ENCODE measurements at places on chromosomes 7 and 10. TPM values are rescaled to one million over a fixed set of nuclear protein-coding genes. Genes with fewer than 3 reads are reported as not detected.

Gene LMBR1
- 62.9 TPM for total RNA-seq

Gene CPN1
- total RNA-seq = 0.15 TPM

Gene RTKN2
- 22.1 TPM for total RNA-seq

Gene PPP1R17
- 2.5 TPM for total RNA-seq

Gene ITGB8
- total RNA-seq = 3.6 TPM

Gene HOXA5
- not detected for total RNA-seq

Gene NME8
- 0.22 TPM for total RNA-seq

Gene IGF2BP3
- total RNA-seq = 190 TPM

Gene DENND2A
- total RNA-seq = 11.4 TPM

Gene VWA2
- 2.6 TPM for total RNA-seq

Gene CALML3
- total RNA-seq = not detected

DNA sequence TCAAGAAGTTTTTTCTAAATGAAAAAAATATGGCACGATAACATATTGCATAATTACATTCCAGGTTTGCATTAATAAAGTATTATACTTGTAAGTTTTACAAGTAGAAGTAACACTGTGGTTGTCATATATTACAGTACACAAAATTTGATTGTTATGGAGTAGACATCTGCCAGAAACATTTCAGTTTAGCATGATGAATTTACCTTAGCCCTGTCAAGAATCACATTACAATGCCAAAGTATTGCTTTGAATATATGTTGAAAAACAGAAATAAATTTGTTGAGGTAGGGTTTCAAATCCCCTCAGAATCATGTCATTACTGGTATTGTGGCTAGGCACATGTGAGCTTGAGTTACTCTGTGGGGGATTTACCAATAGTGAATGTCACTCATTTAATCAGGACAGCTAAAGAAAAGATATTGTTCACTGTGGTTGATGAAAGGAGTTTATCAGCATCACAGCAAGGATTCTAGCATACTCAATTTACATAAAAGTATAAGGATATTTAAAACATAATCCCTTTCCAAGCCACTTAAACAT, 112.1 kb downstream of the MDFIC start:
- H3K4me1 ChIP-seq = no peaks in the 10 kb centered on the region
- DNase-seq = no peak
- no peak overlapping the region for H3K4me3 ChIP-seq
- H3K27me3 ChIP-seq = no peaks in the 10 kb centered on the region

DNA sequence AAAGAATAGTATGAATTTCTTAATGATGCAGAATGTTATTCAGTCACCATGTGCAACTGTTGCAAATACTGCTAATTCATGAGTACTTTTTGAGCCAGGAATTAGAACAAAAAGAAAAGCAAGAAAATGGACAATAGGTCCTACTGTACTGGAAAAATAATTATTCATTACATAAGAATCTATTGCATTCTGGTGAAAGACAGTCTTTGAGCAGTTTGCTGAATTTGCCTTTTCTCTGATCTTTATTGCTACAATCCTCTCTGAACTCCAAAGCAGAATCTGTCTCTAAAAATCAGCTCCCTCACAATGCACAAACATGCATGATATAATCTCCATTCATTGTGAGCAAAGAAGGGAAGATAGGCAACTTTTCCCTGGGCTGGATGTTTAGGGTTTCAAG, 12.8 kb downstream of the IFIT2 start:
- DNase-seq = no peak
- H3K27me3 ChIP-seq = no peaks in the 10 kb centered on the region
- H3K27ac ChIP-seq = no peak overlapping the region
- H3K4me3 ChIP-seq = no peak overlapping the region
- no peaks in the 10 kb centered on the region for H3K4me1 ChIP-seq

DNA sequence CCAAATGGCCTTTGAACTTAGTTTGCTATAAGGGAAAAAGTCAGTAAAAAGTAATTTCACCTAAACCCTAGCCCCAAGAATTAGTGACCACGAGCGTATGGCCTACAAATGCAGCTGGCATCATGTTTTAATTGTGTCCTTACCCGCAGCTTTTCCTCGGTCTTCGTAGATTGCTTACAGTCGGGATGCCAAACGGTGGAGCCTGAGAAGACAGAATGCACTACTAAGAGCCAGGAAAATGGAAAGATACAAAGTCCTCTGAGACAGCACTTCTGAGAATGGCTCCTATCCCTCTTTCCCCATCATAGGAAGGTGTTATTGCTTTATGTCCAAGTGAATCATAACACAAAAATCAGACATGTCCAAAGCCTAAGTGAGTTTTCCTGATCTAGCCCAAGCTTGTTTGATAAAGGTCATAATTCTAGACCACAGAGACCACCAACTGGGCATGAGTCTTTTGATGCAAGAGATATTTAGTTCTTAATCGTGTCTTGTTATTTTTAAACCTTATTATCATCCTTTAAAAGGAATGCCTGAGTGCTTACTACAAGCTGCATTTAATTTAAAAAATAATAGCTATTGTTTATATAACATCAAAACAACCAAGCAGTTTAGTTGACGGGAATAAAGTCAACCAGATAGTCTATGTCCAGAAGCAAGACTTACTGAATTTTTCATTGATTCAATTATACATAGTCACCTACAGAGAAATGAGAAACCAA, 83.7 kb upstream of the AFAP1L2 start:
- H3K4me3 ChIP-seq = no peak overlapping the region
- no peaks in the 10 kb centered on the region for H3K27me3 ChIP-seq
- H3K27ac ChIP-seq = no peak overlapping the region
- peaks cover 7% of the 10 kb centered on the region for H3K36me3 ChIP-seq

DNA sequence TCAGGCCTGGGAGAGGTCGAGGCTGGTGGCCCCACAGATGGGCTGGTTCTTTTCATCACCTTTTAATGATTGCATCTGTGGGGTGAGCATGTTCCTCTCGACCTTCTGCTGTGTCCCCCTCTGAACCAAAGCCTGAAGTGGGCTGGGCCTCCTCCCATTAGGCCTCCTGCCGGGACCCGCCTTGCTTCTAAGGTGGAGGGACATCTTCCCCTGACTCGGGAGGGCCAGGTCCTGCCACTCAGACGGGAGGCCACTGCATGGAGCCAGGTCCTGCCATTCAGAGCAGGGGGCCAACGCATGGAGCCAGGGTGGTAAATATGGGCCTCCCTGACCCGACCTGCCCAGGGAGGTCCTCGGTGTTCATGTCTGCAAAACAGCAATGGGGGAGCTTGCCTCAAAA, 188.4 kb downstream of the EBF3 start:
- H3K36me3 ChIP-seq = no peaks in the 10 kb centered on the region
- no peak overlapping the region for H3K4me3 ChIP-seq

DNA sequence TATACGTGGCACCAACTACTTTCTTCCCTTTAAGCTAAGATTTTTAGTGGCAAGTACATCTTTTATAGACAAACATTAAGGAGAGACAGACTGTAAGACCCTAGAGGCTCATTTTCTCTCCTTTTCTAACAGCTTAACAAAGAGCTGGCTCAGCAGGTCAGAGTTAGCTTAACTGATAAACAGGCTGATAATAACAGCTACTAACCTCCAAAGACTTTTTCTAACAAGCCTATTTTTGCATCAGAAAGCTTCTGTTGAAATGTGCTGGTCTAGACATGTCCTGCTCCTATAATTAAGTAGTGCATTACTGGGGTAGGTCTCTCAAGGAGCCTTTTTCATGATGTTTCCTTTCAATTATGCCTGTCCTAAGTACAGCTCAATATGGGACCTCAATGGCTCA, 238.2 kb upstream of the FAM3C start:
- peaks cover 3% of the 10 kb centered on the region for H3K4me1 ChIP-seq
- no peak overlapping the region for H3K27ac ChIP-seq
- no peaks in the 10 kb centered on the region for H3K27me3 ChIP-seq
- H3K36me3 ChIP-seq = no peaks in the 10 kb centered on the region
- H3K4me3 ChIP-seq = no peak overlapping the region

DNA sequence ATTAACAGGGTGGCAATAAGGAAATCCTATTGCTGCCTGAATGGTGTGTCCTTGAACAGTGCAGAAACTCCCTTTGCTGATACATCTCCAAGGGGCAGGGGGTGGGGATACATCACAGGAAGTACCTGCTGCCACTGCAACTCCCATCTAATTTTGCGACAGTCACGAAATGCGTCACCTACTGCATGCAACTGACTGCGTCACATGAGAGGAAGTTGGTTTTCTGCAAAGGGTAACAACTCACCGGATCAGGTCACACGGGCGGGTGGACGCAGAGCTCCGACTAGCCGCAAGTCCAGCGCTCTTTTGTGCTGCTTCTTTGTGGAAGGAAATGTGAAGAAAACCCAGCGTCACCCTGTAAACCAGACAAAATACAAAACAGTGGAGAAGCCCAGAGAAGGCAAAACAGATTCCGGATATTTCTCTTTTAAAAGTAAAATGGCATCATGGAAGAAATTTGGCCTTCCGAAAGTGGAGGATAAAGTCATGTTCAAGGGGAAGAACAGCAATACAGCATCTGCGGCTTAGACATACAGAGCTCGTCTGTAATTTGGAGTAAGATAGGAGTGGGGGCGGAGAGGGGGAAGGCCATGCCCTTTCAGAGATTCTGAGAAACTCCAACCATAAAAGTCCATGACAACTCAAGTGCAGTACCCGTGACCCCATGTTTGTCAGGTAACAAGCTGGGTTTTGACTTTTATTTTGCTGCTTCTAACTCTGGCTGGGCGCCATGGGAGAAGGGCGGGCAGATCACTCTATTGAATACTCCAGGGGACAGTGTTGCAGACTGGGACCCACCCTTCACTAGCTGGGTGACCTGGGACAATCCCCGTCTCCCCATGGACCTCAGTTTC, 32.3 kb upstream of the PLEKHS1 start:
- H3K27me3 ChIP-seq = no peaks in the 10 kb centered on the region
- DNase-seq = no peak
- no peaks in the 10 kb centered on the region for H3K4me1 ChIP-seq
- no peaks in the 10 kb centered on the region for H3K36me3 ChIP-seq
- no peak overlapping the region for H3K27ac ChIP-seq

GRCh38 chr7:155296788-155297516, 726 bp upstream of the INSIG1 start:
- no peaks in the 10 kb centered on the region for H3K36me3 ChIP-seq
- H3K27ac ChIP-seq = peak overlapping the region; percentile 76
- no peaks in the 10 kb centered on the region for H3K27me3 ChIP-seq
- peaks cover 13% of the 10 kb centered on the region for H3K4me1 ChIP-seq

GRCh38 chr10:109591601-109592000, 331.7 kb downstream of the XPNPEP1 start:
- H3K4me3 ChIP-seq = no peak overlapping the region
- no peaks in the 10 kb centered on the region for H3K27me3 ChIP-seq
- no peak for DNase-seq
- H3K36me3 ChIP-seq = no peaks in the 10 kb centered on the region

DNA sequence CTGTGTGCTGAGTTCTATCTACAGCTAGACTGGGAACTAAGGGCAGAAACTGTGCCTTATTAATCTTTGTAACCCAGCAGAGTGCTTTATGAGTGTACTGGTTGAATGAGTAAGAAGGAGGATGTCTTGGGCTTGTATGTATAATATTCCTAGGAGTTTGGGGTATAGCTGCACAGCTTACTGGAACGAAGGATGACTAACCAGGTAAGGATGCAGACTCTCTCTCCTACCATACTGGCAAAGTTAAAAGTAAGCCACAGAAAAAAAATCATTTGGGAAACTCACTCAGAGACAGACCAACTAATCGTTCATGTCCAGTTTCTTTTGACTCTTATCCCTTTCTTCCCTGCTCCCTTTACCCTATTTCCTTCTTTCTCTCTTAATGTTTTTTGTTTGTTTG, 1.4 kb upstream of the DHTKD1 start:
- H3K36me3 ChIP-seq = no peaks in the 10 kb centered on the region
- no peak overlapping the region for H3K27ac ChIP-seq
- DNase-seq = no peak
- no peak overlapping the region for H3K4me3 ChIP-seq
- H3K4me1 ChIP-seq = peaks cover 7% of the 10 kb centered on the region

GRCh38 chr10:100786591-100786990, 41.2 kb downstream of the PAX2 start:
- no peak overlapping the region for H3K27ac ChIP-seq
- H3K27me3 ChIP-seq = no peaks in the 10 kb centered on the region
- H3K4me1 ChIP-seq = peaks cover 12% of the 10 kb centered on the region
- no peaks in the 10 kb centered on the region for H3K36me3 ChIP-seq
- no peak overlapping the region for H3K4me3 ChIP-seq
- DNase-seq = no peak

DNA sequence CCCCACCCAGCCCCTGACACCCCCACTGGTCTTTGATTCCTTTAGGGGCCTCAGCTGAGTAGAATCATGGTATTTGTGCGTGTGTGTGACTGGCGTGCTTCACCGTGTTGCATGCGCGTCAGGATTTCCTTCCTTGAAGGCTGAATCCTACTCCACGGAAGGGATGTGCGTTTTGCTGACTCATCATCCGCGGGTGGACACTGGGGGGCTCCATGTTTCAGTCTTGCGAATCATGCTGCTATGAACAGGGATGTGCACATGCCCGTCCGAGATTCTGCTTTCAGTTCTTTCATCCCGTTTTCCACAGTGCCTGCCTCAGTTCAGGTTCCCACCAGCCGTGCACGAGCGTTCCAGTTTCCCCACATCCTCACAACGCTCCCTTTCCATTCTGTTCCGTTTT, 20.9 kb upstream of the JAKMIP3 start:
- no peak for DNase-seq
- H3K36me3 ChIP-seq = no peaks in the 10 kb centered on the region
- no peak overlapping the region for H3K27ac ChIP-seq
- H3K4me1 ChIP-seq = peaks cover 6% of the 10 kb centered on the region
- H3K4me3 ChIP-seq = no peak overlapping the region

GRCh38 chr7:140049339-140050024, 13.3 kb downstream of the PARP12 start:
- no peaks in the 10 kb centered on the region for H3K4me1 ChIP-seq
- peak; percentile 33 for DNase-seq
- no peak overlapping the region for H3K4me3 ChIP-seq
- no peak overlapping the region for H3K27ac ChIP-seq

DNA sequence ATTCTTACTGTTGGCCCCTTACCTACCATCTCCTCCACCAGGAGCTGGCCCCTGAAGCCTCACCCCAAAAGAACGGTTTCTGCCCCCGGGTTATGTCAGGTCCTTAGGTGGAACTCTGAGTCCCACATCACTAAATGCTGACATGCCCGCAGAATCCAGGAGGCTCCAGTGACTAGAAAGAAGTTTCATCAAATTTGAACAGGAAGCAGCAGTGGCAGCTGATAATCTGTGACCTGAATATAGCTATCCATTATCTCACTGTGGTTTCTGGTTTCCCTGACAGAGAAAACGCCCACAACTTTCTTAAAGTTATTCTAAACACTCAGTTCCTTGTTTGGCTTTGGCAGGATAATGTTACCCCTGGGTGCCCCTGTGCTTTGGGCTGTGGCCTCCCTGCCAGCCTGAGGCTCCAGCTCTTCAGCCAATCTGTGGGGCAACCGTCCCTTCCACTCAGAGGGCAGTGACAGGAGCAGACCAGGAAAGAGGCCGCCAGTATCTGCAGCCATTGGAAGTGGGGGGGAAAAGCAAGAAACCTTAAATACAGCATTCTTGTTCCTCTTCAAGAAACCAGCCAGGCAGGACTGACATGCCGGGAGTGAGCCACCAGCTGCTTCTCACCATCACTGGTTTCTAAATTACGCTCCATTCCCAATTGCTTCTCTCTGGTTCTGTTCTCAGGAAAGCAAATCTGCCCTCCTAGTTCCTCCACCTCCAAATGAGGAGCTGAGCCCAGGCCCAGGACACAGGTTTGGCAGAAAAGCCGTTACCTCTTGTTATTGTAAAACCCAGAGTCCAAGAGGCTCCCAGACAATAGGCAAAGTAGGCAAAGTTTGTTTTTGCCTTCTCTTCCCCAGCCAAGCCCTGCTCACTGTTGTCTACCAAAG, 41.2 kb upstream of the VCL start:
- peaks cover 5% of the 10 kb centered on the region for H3K4me1 ChIP-seq
- DNase-seq = no peak
- no peak overlapping the region for H3K4me3 ChIP-seq
